Stimulated activated CD8-positive, alpha-beta memory T cell treated with anti-CD3 and anti-CD28 coated beads, Interleukin-7, amount 100 ng/mL, for 1 hour (primary cell): ENCODE measurements at places on chromosomes 4 and X.

DNA sequence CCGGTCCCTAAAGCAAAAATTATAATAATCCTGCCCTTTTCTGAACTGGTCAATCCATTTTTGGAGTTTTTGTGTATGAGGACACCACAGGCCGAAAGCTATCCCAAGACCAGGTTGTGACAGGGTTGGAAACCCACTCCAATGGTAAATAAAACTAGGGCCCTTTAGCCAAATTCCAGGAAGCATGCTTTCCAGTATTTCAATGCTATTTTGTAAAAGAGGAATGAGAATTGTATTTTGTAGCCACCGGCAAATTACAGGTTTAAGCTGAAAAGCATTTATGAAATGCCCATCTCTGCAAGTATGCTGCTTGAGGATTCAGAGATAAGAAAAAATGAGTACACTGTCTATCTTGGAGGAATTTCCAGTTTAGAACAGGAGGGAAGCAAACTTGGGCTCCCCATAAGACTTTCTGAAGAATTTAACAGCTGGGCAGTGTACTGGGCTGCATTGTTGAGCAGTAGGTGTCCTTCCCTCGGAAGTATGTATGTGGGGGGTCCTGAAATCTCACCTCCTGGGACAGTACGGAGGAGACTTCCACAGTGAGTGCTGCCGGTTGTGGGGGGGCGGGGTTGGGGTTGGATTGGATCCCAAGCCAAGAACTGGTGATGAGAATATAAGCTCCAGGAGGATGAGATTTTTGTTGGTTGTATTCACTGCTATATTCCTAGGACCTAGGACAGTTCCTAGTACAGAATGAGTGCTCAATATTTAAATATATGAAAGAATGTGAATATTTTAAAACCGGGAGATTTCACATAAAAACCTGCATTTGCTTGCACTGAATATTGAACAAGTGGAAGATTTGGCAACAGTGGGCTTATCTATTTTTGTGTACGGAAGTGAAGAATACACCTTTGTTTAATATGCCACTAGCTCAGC, 26.8 kb downstream of the OCIAD2 start:
- DNase-seq = no peak

GRCh38 chrX:75546724-75547511, 24.1 kb upstream of the ZDHHC15 start:
- DNase-seq = no peak

GRCh38 chr4:170497112-170497511, 407.4 kb upstream of the AADAT start:
- no peak for DNase-seq

DNA sequence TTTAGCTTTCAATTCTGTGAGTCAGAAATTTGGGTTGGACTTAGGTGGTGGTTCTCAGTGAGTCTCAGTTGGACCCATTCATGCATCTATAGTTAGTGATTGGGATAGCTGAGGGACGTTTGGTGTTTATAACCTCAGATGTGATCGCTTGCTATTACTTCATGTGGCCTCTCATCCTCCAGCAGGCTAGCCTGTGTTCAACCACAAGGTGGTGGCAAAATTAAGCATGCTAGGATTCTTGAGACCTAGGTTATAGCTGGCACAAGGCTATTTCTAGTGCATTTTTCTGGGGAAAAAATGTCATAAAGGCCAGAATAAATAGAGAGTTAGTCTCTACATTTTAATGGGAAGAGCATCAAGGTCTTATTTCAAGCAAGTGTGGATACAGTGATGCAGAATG, 10.9 kb upstream of the GRPR start:
- no peak for DNase-seq

GRCh38 chr4:25948051-25948450, 34.0 kb downstream of the SMIM20 start:
- no peak for DNase-seq

DNA sequence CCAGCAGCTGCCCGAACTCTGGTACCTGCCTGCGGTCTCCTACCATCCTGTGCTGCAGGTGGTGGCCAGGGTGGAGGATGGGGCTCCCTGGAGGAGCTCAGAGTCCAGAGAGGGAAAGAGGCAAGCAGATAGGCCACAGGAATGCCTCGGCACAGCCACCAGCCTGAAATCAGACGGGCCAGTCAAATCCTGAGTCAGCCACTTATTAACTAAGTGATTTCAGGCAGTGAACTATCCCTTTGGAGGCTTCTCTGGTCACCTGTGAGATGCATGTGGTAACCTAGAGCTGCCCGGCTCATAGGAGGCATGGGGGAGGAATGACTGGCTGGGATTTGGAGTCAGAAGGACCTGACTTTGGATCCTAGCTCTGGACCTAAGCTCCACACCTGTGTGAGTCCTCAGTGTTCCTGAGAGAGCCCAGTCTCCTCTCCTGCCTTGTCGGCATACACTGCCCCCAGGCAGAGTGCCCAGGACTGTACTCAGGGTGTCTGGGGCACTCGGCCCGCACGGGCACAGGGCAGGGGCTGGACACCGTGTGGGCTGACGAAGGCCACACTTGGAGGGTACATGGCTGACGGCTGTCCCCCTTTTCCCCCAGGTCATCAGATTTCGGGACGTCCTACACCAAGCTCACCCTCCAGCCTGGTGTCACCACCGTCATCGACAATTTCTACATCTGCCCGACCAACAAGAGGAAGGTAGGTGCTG, 96.4 kb upstream of the PSAPL1 start:
- DNase-seq = no peak
